ENCODE measurements at places on chromosomes 3 and 15.

DNA sequence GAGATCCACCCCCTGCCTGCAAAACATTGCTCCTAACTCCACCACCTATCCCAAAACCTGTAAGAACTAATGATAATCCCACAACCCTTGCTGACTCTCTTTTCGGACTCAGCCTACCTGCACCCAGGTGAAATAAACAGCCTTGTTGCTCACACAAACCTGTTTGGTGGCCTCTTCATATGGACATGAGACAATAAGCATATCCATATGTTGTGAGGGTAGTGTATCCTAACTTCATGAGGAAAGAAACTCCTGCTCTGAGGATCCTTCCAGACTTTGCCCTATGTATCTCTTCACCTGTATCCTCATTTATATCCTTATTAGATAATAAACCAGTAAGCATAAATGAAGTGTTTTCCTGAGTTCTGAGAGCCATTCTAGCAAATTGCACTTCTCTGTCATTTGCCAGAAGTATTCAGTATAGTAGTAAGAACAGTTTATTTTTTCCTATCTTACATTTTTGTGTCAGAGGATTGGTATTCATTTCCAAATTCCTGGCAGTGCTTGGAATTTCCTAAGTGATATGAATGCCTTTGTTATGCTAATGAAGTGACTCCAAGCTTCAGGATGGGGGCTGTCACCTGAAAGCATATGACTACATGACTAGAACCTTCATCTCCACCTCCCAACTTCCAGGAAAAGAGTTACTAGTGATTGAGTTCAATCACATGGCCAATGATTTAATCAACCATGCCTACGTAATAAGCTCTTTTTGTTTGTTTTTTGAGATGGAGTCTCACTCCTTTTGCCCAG is 30.2 kb downstream of the TTBK2 start:
- no peak for DNase-seq

GRCh38 chr3:125281381-125281780 is 68.8 kb upstream of the SLC12A8 start:
- DNase-seq: no peak

DNA sequence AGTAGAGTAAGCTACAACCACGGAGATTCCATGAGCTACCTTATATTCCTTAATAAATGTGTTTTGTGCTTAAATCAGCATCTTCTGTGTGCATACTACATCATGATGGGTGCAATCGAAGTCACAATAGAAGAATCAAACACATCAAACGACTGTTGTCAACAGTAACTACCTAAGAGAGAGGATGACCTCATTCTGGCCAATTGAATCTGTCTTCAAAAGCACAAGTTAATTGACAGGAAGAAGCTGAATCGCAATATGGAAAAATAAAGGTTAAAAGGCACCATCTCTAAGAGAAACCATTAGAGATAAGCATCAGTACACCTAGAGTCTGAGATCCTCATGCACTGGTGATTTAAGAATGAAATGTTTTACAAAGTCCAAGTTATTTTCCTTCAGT is 39.0 kb downstream of the CD200R1L start:
- no peak for DNase-seq

DNA sequence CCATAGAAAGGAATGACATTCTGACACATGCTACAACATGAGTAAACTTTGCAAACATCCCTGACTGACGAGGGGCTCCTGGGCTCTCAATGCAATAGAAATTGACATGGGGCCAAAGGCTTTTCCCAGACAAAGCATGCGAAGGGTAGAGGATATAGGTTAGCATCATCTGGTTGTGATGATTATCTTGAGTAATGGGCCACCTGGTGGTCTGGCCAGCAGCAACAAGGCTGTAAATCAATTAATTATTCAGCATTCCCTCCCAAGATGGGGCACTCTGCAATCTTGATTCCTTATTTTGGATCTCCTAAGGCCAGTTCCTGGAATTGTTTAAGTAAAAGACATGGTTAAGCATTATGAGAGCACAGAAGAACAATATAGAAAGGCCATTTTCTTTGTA is 99.2 kb downstream of the AGBL1 start:
- DNase-seq: no peak

- DNase-seq: no peak
Measured at GRCh38 chr15:62362608-62363007, 197.5 kb upstream of the C2CD4B start.

- no peak for DNase-seq
Measured at GRCh38 chr3:8363200-8363599, 138.4 kb upstream of the LMCD1 start.

DNA sequence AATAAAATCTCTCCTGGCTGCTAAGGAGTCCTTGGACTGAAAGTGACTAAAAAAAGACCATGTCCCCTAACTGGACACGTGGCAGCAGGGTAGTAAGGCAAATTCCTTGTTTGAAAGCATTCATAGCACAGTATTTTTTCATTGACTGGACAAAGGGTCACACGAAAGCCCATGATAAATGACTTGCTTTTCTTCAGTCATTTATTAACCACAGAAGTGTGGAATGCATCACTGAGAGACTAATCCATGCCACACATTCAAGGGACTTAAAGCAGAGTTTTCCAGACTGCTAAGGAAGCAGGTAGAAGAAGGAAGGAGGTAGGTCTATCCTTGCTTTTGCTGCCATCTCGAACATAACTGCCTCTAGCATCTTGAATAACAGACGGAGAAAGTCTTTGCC is 31.2 kb downstream of the CASR start:
- DNase-seq: no peak

DNA sequence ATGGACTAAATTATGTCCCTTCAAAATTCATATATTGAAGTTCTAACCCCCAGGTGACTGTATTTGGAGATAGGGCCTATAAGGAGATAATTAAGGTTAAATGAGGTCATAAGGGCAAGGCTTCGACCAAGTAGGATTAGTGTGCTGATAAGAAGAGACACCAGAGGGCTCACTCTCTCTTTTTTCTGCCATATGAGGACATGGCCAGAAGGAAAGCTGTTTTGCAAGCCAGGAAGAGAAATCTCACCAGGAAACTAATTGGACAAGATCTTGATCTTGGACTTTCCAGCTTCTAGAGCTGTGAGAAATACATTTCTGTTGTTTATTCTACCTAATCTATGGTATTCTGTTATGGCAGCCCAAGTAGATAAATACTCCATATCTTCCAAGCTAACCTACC is 503.6 kb upstream of the NAALADL2 start:
- no peak for DNase-seq

DNA sequence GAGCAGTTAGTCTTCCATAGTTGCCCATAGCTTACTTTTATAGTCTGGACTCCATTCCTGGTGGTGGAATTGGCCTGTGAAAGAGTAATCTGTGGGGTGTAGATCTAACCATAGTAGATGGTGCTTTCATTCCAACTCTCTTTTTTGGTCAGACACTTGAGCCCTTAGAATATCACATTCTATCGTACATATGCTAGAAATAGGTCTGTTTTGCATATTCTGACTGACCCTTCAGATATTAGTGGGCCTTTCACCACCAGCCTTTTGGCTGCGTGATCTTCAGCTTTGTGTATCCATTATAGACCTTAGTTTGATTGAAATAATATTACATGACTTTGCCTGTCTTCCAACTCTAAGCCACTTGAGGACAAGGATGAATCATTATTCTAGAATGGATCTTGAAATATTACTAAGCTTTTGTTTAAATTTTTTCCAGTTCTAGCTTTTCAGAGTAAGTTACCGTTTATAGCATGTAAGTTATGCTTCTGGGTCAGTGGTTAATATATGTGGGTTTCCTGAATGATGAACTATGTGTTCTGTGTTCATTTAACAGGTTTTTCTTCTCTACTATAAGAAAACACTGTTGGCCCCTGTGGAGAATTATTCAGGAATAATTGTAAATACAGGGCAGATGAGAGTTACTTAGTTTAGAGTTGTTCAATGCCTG is 8.7 kb downstream of the RAB7A start:
- no peak for DNase-seq
